ENCODE measurements at places on chromosomes 2 and 18.
A peak's percentile ranks its signal among the peaks of the same experiment; 100 is the strongest.

DNA sequence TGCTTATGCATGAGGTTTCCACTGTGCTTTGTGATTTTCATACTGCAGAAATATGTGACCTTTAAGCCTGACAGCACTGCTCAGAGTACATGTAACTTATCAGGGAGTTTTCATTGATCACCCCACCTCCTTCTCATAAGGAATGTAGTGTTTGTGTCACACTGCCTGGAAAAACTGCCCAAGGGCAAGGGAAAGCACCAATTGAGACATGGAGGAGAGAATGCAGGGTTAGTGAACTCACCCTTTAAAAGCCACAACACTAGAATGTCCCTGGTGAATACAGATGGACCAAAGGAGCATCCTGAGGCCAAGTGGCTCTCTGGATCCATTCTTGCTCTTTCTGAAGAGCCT is 147.2 kb upstream of the SPATS2L start:
- no peak for DNase-seq

GRCh38 chr18:54787616-54788015 is 40.7 kb upstream of the RAB27B start:
- no peak for DNase-seq

DNA sequence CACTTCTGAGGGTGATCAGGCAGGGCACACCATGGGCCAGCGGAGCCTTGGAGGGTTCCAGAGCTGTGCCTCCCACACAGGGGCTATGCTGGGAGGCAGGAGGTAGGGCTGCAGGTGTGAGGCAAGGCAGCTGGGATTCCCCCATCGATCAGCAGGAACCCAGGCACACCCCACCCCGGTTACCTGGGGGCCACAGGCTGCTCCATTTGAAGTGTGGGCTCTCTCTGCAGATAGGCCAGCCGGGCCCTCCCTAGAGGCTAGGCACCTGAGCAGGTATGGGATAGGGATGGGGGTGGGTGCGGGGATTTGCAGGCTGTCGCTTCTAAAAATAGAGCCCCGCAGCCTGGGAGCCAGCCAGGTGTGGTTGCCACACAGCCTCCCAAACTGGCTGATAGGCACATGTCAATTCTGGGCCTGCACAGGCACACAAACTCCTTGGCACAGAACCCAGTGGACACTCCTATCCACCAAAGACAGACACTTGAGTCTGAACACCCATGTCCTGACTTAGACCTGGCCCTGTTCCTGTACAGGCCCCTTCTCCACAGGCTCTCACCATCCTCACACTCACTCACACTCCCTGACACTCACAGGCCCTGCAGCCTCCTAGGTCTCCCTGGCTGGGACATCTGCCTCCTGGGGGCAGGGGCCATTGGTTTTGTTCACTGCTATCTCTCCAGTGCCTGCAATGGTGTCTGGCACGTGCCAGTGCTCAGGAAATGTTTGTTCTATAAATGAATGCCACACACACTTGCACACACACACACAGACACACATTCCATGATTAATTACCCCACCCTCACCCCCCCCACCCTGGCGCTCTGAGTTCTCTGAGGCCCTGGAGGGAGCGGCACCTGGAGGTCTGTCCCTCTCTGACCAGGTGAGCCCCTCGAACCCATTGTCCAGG is 73.4 kb downstream of the ZFP36L2 start:
- DNase-seq = no peak

GRCh38 chr2:213015387-213016165 is 135.8 kb downstream of the IKZF2 start:
- DNase-seq = no peak

- DNase-seq = no peak
These were observed 8.3 kb downstream of the CTAGE1 start for GRCh38 chr18:22409445-22409844.

DNA sequence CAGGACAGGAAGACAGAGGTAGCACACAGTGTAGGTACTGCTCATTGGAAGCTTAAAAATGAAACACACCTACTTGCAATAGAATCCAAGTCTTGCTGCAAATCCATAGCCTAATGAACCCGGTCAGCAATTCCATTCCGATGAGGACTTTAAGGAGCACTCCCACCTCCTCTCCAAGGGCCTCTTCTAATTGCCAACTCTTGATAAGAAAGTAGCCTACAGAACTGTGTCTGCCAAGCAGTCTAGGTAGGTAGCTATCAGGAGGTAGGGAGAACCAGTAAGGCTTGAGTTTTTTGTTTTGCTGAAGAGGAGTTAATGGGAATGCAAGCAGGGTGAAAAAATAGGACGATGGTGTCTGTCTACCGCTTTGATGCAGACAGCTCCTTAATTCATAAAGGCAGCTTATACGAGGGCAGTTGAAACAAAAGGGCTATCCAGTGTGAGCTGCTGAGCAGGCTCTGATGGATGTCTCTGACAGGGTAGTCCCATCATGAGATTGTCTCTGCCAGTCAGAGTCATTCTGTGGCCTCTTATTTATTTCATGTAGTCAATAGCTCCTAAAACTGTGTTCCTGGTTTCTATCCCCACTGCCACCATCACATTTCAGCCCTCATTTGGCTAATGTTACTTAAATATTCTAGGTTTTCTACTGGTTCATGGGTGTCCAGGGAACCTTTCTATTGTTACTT is 155.6 kb upstream of the DNMT3A start:
- DNase-seq = no peak

DNA sequence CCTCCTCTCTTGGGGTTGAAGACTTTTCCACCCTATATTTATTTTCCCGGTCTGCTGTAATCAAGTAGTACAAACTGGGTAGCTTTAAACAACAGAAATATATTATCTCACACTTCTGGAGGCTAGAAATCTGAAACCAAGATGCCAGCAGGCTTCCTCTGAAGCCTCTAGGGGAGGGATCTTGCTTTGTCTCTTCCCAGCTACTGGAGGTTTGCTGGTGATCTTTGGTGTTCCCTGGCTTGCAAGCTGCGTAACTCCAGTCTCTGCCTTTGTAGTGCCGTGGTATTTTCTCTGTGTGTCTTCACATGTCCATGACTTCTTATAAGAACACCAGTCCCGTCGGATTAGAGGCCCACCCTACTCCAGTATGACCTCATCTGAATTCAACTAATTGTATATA is 44.4 kb downstream of the MYO3B start:
- no peak for DNase-seq

GRCh38 chr2:62785216-62785615 is 79.7 kb downstream of the EHBP1 start:
- no peak for DNase-seq

GRCh38 chr2:156116113-156116512 is 216.4 kb downstream of the NR4A2 start:
- DNase-seq = no peak

DNA sequence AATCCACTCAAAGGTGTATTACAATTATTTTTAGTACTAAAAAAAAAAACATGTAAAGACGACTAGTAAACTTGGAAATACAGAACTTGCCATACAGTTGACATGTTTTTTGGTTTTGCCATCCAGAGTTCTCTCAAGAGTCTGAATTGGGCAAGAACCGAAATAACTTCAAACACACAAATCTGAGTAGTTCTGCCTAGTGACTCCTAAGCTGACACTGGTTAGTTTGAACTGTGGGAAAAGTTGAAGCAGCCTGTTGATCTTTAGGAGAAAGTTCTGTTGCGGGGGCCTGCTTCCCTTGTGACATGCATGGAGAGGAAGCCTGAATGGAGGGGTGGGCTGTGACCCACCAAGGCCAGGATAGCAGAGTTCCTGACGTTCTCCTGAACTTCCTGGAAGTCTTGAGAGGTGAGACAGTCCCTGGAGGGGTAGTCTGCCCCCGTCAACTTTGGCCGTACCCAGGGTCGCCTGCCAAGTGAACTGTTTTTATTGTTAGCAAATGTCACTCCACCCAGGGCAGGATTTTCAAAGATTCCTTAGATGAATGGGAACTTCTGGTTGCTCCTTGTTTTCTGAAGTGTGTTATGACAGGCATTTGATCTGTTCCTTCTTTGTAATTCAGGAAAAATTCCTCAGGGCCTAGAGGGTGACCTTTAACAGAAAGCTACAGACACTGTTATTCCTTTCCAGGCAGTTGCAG is 85.6 kb upstream of the SPTBN1 start:
- no peak for DNase-seq

DNA sequence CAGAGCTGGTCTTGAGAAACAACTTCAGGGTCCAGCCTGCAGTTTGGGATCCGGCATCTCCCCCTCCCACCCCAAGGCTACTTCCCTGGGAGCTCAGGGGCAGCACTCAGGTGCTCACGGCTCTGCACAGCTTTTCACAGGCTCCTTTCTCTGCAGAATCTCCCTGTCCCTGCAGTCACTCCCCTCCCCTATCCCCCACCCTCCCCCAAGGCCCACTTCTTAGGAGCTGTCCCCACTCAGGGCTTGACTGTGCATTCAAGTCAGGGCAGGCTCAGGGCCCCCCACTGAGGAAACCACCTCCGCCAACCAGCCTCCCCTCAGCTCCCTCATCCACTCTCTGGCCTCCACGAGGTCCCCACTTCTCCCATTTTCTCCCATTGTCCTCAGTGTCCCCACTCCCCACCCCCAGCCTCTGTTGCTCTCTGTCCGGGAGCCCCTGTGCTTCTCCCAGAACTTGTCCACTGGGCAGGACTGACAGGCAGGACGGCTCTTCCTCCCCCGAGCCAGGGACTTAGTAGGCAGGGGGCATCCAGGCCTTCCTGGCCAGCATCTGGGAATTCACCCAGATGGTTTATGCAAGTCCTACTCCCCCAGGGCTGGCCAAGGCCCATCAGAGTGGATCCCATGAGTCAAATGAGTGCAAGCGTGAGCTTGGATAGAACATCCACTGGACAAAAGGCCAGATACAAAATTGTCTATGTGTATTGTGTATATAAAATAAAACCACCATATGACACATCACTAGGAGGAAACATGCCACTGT is 7.6 kb downstream of the NMUR1 start:
- no peak for DNase-seq

DNA sequence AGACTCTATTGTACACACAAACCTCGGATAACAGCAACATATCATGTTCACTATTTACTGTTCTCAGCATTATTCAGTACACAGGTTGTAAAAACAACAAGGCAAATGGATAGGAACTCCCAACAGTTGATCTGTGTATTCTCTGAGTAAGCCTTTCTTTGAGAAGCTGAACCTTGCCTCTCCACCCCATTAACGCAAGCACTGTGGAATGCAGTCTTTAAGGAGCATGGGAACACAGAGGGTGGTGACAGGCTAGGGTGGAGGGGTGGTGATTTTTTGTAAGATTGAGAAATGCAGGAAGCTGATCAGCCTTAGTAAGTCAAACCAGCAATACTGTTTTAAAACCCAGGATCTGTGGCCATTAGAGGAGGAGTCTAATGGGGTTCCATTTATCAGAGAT is 19.6 kb upstream of the SERPINB11 start:
- no peak for DNase-seq

DNA sequence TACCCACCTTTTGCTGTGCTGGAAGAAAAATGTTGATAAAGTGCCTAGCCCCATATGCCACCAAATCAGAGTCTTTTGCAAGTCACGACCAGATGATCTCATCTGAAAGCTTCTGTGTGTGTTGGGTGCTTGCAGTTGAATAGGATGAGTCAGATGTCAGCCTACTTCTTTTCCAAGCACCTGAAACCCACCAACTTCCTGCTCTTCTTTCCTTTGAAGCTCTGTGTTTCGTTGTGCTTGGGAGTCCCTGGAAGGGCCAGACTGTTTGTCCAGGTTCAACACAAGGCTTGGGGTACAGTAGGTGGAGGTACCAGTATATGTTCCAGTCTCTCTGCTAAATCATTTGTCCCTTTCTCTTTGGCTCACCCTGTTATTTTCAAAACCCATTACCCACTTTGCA is 36.8 kb upstream of the LCLAT1 start:
- DNase-seq = no peak

GRCh38 chr2:64629329-64629781 is 24.4 kb downstream of the SERTAD2 start:
- DNase-seq = no peak

- DNase-seq = peak; percentile 9
These were observed 925 bp downstream of the SESTD1 start for GRCh38 chr2:179263446-179264367.

DNA sequence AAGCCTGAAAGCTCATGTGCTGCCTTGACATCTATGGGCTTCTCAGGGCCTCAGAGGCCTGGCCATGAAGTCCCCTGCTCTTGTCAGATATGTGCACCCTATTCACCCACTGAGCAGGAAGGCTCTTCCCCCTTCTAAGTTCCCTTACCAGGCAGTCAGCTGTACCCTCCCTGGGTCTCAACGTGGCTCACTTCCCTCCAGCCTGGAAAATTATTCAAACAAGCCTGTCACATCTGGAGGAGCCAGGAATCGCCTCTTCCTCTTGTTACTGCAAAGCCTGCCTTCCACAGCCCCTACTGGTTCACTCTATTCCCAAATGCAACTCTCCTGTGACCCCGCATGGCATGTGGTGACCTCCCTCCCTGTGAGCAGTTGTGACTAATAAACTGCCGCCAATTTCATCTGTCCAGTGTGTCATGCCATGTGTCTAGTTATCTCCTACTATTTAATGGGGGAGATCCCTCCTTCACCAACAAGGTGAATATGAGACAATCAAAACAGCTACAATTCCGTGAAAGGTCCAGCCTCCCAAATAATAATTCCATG is 8.4 kb upstream of the SERPINB8 start:
- no peak for DNase-seq

GRCh38 chr2:231616296-231616695 is 23.6 kb downstream of the TEX44 start:
- no peak for DNase-seq
